ENCODE measurements at places on chromosomes 3 and 15.

DNA sequence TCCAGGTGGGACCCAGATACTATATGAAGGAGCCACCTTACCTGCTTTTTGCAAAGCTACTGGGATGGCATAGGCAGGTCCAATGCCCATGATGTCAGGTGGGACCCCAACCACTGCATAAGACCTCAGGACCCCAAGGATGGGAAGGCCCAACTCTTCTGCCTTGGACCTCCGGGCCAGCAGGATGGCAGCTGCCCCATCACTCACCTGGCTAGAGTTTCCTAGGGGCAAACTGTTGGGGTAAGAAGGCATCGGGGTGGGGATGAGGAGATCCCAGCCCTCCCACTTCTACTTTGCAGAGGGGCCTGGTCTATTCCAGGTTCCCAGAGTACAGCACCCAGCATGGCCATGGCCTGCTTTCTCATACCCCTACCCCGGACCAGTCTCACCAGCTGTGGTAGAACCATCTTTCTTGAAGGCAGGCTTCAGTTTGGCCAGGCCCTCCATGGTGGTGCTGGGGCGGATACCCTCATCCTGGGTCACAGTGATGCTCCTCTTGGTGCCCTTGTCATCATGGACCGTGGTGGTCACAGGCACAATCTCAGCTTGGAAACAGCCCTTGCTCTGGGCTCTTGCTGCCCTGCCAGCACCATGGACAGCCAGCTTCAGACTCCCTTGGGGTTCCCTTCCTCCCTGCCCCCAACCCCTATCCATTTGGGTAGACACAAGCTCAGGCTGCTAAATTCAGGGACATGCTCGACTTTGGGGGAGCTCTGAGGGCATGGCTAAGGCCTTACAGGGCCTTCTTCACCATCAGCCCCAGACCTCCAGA lies 10.6 kb downstream of the ACAA1 start:
- DNase-seq: no peak

DNA sequence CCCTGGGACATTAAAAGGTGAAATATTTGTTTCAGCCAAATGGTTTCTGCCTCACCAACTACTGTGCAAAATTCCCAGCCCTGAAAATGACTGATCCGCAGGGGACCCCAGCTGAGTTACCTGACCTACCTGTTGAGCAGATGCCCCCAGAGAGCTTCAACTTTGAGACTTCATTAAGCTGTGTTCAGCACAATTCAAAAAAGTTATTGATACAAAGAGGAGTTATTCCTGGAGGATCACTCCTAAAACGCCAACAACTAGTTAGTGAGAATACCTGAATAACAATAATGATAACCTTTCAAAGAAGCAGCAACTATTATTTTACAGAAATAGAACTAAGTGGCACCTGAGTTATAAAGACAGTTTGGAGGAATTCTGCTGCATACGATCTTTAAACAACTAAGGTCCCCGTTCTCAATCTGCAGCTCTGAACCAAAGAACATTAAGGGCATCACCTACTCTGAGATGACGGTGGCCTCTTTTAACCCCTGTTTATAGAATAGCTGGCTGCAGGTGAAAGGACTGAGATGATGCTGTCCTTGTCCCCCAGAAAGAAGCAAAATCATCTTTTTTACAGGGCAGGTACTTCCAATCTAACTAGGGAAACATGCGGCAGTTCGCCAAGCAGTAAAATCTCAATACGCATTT lies 659 bp downstream of the GADL1 start:
- no peak for DNase-seq

DNA sequence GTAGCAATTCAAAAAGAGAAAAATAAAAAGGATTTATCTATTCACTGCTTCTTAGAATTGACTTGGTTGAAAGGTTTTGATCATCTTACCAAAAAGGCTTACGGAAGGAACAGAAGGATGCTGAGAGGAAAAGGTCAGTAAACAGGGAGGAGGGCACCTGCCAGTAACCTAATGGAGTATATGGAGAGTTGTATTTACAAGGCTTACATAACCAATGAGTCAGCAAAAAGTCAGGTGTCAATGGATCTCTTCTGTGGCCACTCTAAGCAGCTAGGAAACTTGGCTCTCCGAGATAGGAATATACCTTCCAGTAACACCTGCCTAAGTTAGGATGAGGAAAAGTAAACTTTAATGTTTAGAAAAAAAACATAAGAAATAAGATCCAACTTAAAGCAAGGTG lies 80.5 kb upstream of the PLXND1 start:
- DNase-seq: no peak

DNA sequence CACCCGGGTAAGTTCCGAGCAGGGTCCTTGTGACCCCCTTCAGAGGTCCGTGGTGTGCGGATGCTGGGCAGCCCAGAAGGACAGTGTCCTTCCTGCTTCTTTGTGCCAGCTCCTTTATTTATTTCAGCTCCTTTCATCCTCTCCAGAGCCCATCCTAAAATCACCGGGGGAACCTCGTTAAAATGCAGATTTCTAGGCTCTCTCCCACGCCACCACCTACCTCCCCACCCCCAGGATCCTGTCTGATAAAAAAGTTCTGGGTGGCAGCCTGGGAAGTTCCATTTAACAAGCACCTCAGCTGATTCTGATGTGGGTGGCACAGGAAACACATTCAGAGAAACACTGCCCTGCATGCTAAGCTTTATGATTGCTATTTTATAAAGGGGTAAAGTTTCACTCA lies 12.5 kb upstream of the IGF1R start:
- DNase-seq: no peak

GRCh38 chr3:181713280-181713647 lies 1.5 kb downstream of the SOX2 start:
- DNase-seq: no peak

DNA sequence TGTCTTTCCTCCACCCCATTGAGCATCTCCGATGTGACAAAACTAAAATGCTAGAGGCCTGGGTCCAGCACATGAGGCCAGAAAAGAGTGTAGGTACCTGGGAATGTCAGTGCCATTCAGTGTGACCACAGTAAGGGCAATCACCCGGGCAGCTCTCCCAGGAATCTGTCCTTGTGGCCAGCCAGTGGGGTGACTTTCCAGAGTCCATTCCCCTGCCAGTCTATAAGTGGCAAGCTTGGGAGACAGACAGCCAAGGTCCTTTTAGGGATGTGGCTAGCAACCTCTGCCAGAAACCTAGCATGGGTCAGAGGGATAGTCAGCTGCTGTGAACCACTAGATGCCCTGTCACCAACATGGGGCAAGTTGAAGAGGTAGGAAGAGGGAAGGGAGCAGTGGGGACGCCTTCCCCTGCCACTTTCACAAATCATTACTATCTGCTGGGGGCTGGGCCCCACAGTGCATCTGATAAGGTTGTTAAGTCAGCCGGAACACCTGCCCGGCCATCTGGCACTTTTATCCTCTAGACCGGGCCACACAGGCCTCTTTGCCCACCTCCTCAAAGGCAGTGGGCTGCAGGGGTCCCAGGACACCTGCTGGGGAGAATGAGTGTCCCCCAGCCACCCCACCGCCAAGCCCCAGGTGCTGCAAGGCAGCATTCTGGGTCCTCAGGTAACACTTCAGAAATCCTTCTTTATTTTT lies 24.8 kb upstream of the DET1 start:
- no peak for DNase-seq

DNA sequence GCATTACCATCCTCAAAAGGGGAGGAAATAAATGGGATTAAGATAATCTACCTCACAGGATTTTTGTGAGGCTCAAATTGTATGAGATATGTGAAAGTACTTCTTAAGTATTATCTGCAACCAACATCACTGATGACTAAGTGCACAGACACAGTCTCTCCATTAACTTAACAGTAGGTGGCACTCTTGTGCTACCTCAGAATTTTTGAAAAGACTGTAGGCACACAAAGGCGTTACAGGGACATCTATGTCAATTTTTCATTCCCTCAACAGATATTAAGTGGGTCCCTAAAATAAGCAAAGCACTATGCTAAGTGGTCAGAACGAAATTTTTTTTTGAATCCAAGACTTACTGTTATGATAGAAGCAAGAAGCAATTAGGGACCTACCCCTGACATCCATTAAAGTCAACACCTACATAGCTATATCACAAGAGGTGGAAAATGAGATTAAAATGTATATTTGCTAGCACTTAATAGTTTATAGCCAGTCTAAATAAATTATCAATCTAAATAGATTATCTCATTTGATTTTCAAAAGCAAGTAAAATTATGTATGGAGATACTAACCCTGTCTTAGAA lies 52.9 kb downstream of the RYK start:
- peak; percentile 56 for DNase-seq

DNA sequence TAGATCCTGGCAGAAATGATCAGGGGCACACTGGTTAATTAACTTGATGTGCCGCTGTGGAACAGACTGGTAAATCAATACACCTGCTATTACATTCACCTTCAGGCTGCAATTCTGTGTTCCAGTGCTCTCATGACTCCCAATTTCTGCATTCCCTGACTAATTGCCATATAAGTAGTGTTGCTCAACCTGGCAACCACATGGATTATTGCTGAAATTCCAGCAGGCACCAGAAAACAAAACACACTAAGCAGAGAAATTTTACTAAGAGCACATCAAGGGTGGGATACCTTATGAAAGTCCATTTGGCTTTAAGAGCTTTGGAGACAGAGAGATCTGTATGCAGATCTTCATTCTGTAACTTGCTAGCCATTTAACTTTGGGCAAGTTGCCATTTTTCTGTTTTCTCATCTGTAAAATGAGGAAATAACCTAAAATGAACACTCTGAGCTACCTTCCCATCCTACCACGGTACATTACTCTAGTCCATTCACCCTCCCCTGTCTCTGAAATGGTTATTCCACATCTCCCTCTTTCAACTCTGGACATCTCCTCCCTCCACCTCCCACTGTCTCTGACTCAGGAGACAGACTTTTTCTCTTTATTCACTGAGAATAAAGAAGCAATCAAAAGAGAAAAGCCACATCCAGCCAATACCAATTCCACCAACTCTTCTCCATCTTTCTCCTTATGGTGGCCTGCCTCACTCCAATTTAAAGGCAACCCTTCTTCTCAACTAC lies 54.6 kb downstream of the STAC start:
- DNase-seq: no peak
